ENCODE measurements at places on chromosomes 16 and 17.

DNA sequence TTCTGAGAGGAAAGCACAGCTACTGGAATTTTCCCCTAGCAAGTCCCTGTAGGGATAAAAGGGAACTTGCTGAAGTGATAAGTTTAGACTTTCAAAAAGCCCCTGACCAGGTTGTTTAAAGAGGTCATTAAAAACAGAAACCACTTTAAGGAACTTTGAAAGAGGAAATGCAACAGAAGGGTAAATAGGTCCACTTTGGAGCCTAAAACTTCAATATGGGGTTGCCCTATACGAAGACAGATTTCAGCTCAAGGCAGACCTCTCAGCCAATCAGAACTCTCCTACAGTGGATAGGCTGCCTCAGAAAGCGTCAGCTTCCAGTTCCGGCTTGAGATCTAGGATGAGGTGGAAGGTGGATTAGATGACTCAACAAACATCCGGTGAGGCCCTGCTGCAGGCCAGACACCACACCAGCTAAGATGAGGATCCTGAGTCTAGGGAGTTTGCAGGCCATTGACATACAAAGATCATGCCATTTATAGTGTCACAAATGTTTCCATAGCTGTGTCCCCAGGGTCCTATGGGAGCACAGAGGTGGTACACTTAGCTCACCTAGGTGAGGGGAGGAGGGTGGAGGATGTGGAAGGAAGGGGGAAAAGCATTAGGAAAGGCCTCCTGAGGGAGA is 7.9 kb upstream of the MFSD6L start:
- no peak for DNase-seq

DNA sequence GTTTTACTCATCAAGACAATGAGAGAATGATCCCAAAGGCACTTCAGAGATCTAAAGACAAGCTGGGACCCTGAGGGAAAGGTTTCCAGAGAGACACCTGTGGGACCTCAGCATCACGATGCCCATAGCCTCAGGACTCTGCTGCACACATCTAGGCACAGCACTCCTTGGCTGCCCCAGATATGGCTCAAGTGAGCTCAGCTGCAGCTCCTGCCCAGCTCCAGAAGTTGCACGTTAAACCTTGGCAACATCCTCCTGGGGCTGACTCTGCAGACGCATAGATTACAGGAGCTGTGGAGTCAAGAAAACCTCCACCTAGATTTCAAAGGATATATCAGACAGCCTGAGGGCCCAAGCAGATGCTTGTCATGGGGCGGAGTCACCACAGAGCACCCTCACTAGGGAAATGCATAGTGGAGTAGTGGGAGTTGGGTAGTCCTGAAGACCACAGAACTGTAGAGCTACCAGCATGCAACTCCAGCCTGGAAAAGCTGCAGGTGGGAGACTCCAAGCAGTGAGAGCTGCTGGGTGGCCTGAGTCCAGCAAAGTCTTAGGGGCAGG is 582.0 kb downstream of the CDH11 start:
- DNase-seq, result no peak

DNA sequence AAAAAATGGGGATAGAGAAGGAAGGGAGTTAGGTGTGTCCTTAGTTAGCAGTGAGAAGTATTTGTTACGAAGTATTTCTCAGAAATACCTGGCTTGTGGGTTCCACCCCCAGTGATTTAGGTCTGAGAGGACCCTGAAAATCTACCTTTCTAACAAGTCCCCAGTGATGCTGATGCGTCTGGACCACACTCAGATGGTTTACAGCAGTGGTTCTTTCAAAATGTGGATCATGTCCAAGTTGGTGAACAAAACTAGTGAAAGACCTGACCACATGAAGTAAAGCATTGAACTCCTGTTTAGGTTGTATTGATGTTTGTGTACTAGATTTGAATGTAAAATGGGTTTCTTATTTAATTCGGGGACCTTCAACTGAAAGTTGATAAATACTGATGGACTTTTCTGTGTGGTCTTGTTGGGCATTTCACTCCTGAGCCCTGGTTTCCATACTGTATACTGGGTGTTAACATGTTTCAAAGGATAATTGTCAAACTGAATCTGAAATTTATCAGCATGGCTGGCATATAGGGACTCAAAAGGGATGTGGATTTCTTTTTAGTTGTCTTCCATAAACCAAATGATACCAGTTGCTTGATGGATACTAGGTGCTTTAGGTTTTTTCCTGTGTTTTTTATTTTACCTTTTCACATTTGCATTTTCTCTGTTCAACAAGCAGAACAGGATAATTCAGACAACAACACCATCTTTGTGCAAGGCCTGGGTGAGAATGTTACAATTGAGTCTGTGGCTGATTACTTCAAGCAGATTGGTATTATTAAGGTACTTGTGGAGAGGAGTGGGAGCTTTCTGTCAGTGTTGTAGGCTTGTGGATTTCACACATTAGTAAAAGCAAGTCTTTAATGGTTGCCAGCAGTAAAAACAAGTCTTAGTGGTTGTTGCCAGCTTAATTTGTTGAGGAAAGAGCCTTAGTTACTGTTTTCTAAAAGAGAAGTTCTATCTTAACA is 8.8 kb downstream of the FUS start:
- no peak for DNase-seq

DNA sequence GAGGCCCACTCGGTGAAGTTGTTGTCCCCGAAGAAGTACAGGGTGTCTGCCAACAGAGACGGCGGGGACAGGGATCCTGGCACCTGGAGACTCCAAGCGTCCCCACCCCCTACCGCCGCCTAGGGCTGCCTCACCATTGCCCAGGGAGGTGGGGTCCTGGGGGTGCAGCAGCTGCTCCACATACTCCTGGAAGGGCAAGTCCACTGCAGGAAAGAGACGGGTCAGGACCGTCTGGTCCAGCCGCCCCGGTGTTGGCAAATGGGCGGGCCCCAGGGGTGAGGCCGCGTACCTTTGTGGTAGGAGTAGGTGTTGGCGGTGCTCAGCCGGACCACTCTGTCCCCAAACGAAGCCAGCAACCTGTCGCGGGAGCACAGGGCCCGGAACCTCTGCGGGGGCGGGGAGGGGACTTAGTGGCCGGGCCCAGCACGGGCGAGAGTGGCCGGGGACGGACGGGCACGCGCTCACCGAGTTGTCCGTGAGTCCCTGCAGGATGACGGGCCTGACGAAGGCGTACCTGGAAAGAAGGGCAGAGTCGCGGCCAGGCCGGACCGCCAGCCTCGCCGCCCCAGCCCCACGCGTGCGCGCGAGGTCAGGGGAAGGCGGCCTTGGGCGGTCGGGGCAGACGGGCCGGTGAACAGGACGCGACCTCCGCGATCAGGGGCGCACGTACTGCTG is 601 bp downstream of the JMJD8 start:
- no peak for DNase-seq

DNA sequence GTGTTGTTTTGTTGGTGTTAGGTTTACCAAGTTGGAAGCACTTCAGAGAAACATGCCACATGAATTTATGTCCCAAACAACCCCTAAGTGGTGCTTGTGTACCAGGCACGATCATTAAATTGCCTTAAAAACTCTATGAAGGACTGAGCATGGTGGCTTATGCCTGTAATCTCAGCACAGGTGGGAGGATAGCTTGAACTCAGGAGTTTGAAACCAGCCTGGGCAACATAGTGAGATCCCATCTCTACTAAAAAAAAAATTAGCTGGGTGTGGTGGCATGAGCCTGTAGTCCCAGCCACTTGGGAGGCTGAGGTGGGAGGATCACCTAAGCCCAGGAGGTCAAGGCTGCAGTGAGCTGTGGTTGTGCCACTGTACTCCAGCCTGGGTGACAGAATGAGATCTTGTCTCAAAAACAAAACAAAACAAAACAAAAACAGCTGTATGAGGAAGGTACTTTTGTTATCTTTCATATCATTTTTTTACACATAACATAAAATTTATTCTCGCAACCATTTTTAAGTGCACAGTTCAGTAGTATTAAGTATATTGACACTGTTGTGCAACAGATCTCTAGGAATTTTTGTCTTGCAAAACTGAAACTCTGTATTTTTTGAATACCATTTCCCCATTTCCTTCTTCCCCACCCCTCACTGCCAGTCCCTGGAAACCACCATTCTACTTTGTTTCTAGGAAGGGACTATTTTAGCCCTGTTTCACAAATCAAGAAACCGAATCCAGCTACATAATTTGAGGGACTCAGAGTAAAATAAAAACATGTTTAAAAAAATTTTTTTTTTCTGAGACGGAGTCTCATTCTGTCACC is 14.3 kb upstream of the RBBP6 start:
- no peak for DNase-seq

DNA sequence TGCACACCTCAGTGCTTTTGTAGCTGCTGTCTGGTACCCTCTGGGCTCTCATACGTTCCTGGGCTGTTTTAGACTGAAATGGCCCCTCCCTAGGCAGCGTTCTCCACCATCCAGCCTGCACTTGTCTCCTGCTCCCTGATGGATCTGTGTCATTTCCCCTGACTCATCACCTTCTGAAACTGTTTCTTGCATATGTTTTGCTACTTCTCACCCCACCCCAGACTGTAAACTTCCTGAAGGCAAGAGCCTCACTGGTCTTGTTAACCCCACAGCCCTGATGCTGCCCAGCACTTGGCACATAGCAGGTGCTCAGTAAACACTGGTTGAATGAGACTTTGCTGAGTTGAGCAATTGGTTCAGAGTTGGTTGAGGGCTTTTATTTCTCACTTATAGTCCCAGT is 78.7 kb downstream of the CRISPLD2 start:
- no peak for DNase-seq

All from SK-N-SH (cell line).